ENCODE measurements at places on chromosomes 3 and 15. TPM values are rescaled to one million over a fixed set of nuclear protein-coding genes. Genes with fewer than 3 reads are reported as not detected.

Gene PRTG
- total RNA-seq = 5.7 TPM

DNA sequence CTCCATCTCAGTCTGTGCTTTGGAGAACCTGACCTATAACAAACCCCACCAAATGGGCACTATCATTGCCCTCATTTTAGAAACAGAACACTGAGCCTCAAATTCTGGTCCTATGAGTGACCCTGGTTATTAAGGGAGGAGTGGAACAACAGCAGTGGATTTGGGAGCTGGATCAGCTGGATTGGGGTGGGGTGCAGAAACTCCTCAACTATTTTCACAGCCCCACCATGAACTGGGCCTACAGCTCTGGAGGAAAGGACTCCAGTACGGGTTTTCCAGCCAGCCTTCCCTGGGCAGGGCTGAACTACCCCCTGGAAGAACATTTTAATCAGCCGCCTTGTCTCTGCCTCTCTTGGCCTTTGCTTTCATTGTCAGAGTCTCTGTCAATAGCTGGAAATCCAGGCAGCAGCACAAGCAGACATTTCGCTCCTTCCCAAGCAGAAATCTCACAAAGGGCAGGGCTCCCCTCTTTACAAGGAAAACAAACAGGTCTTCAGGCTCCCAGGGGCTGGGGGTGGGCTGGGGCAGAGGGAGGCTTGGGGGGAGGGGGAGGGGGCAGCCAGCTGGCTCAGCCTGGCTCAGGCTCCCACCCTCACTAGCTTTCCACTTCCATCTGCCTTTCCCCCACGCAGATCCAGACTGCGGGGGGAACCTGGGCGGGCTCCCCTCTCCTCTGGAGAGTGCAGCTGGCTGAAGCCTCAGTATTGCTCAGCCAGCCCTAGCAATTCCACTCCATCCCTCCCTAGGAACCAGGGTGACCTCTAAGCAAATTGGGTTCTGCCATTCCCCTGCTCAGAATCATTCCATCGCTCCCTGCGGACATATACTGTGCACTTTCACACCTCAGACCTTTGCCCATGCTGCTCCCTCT, 13.7 kb upstream of the TLE3 start:
- H3K36me3 ChIP-seq = no peaks in the 10 kb centered on the region
- H3K4me1 ChIP-seq = peaks cover 29% of the 10 kb centered on the region
- H3K27ac ChIP-seq = peak overlapping the region; percentile 56
- H3K27me3 ChIP-seq = peaks cover 13% of the 10 kb centered on the region
- peak; percentile 98 for DNase-seq

- peaks cover 9% of the 10 kb centered on the region for H3K36me3 ChIP-seq
- DNase-seq = no peak
- H3K27me3 ChIP-seq = no peaks in the 10 kb centered on the region
- H3K27ac ChIP-seq = no peak overlapping the region
- H3K4me1 ChIP-seq = no peaks in the 10 kb centered on the region
Observed at GRCh38 chr3:37730383-37730782, 131.3 kb upstream of the CTDSPL start.

DNA sequence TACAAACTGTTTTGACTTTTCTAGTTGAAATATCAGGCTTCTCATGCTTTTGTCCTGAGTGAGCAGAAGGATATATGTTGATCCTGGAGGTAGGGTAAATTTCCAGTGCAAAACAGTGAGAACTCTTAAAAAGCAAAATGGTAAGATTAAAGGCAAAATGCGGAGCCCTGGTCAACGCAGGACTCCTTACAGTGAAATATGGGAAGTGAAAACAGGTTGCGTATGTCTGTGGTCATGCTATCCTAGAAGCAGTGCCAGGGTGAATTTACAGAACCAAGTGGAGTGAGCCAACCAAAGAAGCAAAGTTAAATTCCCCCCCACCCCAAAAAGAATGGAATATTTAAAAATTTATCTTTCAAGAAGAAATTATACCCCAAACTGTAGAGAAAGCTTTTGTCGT, 256.4 kb downstream of the NR2F2 start:
- H3K27ac ChIP-seq = no peak overlapping the region
- no peak overlapping the region for H3K4me3 ChIP-seq
- H3K36me3 ChIP-seq = no peaks in the 10 kb centered on the region
- H3K4me1 ChIP-seq = no peaks in the 10 kb centered on the region
- DNase-seq = peak; percentile 25

DNA sequence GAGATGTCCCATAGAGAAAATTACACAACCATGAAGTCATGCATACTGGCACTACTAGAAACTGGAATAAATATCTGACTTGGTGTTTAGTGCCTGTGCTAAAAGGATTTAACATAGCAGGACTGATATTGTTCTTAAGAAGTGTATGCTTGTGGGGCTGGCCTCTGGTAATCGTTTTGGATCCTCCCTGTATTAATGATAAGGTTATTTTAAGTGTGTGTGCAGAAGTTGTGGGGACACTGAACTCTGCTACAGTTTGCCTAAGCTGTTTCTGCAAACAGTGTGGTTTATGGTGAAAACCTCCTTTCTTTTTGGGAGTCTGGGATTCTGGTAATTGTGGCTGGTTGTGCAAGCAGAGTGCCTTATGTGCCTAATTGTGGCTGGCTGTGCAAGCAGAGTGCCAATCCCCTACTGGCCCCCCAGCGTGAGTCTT, 120.8 kb downstream of the CLASP2 start:
- no peaks in the 10 kb centered on the region for H3K27me3 ChIP-seq
- peaks cover 4% of the 10 kb centered on the region for H3K36me3 ChIP-seq
- no peaks in the 10 kb centered on the region for H3K4me1 ChIP-seq
- no peak overlapping the region for H3K4me3 ChIP-seq
- H3K27ac ChIP-seq = no peak overlapping the region

DNA sequence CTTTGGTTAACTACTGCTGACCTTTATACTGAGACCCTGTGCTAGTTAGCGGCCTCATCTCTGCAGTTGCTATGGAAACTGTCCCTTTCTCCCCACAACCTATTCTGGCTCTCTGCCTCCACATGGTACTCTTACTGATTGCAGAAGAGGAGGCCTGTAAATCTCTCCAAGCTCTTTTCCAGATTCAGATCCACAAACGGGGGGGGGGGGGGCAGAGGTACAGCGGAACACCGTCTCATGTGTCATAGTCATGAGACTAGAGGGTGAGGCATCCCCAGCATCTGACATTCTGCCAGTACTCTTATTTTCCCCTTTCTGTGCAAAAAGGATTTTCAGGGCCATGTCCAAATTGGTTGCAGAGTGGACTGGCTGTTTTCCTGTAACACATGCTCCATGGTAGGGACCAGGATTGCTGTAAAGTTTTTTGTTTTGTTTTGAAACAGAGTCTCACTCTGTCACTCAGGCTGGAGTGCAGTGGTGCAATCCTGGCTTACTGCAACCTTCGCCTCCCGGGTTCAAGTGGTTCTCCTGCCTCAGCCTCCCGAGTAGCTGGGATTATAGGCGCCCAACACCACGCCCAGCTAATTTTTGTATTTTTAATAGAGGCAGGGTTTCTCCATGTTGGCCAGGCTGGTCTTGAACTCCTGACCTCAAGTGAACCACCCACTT, 8.3 kb upstream of the MAP1A start:
- peaks cover 58% of the 10 kb centered on the region for H3K4me1 ChIP-seq
- DNase-seq = peak; percentile 81
- no peak overlapping the region for H3K4me3 ChIP-seq
- peaks cover 4% of the 10 kb centered on the region for H3K27me3 ChIP-seq
- peaks cover 2% of the 10 kb centered on the region for H3K36me3 ChIP-seq
